G401 (cell line): ENCODE measurements at places on chromosomes 13 and 19.

GRCh38 chr13:38693641-38694040, 6.8 kb downstream of the FREM2 start:
- peak; percentile 34 for DNase-seq

DNA sequence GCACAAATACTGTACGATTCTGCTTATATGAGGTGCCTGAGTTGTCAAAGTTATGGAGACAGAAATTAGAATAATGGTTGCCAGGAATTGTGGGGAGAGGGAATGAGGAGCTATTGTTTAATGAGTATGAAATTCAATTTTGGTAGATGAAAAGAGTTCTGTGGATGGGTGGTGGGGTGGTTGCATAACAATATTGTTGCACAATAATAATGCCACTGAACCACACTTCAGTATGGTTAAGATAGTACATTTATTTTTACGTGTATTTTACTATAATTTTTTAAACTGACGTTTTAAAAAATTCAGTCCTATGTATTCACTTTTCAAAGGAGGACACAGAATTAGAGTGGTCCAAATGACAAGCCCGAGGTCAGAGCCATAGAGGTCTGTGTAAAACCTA, 1.8 kb upstream of the OXGR1 start:
- no peak for DNase-seq

DNA sequence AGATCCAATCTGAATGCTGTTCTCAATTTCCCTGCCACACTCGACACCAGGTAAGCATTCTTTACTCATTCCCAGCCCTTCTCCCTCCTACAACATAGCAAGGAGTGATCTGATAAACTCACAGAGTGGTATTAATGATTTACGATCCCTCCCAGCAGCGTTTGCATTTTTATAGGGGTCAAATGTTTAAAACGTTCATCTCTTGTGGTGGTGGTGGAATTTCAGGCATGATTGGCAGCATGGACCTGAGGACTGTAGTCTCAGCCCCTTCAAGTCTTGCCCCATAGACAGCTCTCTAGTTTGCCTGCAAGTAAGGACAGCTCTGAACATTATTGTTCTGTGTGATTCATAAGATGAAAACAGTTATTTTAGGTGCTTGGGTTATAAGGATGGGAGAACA, 565.7 kb downstream of the EFNB2 start:
- DNase-seq = no peak

GRCh38 chr13:26957182-26957581, 196.6 kb upstream of the GPR12 start:
- DNase-seq = no peak

GRCh38 chr13:113668491-113668971, 1.5 kb downstream of the GRK1 start:
- no peak for DNase-seq

- peak; percentile 76 for DNase-seq
These were observed at the start of gene TMEM145 for GRCh38 chr19:42313096-42313839. Gene TMEM145, plus strand, starts transcription at chr19:42313309. Its CDS starts 68 bp downstream, at chr19:42313377.

- peak; percentile 65 for DNase-seq
These were observed 903.1 kb downstream of the SLITRK6 start for GRCh38 chr13:84896128-84896527.

- no peak for DNase-seq
These were observed 1.5 kb downstream of the LILRA5 start for GRCh38 chr19:54311486-54311885.

GRCh38 chr13:72109863-72110262, 242.9 kb upstream of the DACH1 start:
- DNase-seq = no peak

GRCh38 chr13:33815011-33815550, 2.9 kb upstream of the RFC3 start:
- no peak for DNase-seq

- peak; percentile 9 for DNase-seq
These were observed 489.1 kb downstream of the MYO16 start for GRCh38 chr13:109118521-109118920.
